ENCODE measurements at places on chromosomes 12 and 14.

GRCh38 chr14:105075379-105076295 is 10.4 kb upstream of the GPR132 start:
- DNase-seq, result no peak

DNA sequence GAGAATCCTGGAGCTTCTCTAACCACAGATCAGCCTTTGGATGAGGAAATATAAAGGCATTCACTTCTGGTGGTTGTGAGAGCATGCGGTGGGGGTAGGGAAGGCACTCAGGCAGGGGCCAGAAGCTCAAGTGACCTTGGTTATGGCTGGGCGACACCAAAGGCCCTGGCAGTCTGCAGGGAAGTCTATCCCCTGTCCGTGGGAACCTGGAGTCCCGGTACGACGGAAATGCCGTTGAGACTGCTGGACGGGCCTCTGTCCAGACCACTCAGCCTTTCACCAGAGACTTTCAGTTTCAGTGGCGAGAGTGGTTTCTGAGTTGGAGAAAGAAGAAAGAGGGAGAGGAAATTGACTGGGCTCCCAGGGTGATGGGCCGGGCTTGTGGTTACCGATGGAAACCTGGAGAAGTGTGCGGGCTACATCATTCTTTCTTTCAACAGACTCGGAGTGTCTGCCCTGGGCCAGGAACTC is 20.9 kb downstream of the ISCA2 start:
- no peak for DNase-seq

GRCh38 chr12:130620756-130621155 is 95.3 kb downstream of the RIMBP2 start:
- DNase-seq, result no peak

GRCh38 chr14:64614166-64614565 is 64.4 kb downstream of the PPP1R36 start:
- no peak for DNase-seq

DNA sequence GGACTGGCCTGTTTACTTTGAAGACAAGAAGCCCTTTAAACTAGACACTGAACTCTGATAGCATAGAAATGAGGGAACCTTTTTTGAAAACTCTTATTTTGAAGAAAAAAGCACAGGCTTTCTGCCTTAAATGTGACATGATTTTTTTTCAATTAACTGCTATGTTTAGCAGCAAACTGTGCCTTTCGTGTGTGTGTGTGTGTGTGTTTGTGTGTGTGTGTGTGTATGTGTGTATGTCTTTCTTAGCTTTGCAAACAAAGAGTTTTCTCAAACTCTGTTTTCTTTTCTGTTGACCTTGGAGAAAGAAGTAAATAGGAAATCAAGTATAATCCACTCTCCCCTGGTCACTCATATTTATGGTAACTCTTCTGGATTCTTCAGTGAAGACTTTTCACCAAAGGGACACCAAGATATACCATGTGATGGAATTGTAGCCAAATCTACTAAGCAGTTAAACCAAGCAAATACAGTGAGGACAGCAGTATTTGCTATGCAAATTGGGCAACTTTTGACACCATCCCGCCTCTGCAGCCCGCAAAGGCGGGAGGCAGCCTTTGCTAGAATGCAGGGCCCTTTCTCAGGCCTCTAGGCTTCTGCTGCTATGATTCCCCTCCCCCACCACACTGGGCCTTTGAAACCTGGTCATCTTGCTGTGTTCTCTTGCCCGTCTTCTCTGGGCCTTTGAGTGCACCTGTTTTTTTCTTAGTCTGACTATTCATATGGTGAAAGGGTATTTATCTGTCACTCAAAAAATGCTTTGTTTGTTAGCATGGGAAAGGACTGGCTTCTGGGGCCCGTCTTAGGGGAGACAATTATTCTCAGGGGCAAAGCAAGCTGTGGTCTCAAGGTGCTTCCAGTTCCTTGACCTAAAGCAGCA is 107.9 kb downstream of the MYRFL start:
- DNase-seq, result no peak

DNA sequence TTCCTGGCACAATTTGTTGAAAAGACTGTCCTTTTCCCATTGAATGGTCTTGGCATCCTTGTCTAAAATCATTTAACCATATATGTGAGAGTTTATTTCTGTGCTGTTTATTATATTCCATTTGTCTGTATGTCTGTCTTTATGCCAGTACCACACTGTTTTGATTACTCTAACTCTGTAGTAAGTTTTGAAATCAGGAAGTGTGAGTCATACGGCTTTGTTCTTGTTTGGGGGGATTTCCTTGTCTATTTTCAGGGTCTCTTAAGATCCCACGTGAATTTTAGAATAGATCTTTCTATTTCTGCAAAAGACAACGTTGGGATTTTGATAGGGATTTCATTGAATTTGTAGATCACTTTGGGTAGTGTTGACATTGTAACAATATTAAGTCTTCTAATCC is 88.5 kb downstream of the MYRFL start:
- DNase-seq, result no peak

GRCh38 chr12:291153-291723 is 28.6 kb upstream of the SLC6A13 start:
- no peak for DNase-seq

- DNase-seq, result no peak
These were observed 65.6 kb downstream of the AMN start for GRCh38 chr14:102988054-102988453.

GRCh38 chr12:12533238-12533829 is 29.3 kb downstream of the DUSP16 start:
- DNase-seq, result no peak

DNA sequence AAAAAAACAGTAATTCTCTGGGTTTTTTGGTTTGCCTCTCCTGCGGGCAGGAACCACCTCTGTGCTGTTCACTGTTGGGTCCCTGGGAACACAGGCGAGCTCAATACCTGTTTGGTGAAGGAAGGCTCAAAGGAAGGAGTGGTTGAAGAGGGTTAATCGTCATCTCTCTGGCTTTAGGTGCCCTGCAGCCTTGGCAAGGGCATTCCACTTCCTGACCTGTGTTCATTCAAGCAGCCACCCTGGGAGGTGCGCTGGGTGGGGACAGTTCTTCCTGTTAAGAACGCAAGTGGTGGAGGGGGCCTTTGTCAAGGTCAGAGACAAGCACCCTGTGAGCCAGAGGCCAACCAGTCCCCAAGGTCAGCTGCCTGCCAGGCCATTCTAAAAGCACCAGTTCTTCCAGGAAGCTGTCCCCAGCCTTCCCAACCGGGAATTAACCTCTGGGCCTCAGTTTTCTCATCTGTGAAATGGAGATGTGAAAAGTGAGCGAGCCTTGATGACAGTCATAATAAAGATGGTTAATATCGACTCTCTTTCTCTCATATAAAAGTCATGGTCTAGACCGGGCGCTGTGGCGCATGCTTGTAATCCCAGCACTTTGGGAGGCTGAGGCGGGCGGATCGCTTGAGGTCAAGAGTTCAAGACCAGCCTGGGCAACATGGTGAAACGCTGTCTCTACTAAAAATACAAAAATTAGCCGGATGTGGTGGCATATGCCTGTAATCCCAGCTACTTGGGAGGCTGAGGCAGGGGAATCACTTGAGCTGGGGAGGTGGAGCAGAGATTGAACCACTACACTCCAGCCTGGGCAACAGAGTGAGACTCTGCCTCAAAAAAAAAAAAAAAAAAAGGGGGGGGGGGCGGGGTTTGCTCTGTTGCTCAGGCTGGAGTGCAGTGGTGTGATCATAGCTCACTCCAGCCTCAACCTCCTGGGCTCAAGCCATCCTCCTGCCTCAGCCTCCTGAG is 6.1 kb downstream of the RHOF start:
- DNase-seq, result no peak

DNA sequence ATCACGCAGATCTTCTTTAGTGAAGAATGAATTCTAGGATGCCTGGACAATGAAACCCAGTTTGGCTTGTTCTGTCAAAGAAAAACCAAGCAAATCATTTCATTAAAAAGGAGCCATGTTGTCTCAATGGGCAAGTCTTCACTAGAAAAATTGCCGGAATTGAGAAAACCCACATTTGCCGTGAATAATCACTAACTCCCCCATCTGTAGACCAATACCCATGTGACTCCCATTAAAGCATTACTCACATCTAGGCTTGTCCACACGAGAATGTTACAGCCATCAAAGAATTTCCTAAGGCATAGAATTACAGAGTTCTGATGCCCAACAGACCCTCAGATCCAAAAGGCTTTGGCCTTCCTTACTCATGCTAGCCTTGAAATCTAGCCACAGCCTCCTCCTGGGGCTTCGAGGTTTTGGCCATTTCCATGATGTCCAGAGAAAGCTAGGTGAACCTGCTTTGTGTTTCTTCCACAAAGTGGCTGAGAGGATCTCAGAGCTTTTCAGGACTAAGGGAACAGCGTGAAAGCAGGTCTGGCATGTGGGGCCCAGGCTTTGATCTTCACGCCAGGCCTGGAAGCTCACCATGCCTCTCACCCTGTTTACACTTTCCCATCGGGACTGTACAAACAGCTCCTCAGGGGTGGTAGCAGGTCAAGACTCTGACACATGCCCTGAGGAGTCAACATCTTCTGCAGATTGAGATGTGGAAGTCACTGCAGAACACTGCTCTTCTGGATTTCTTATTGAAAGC is 12.1 kb downstream of the SLC7A8 start:
- no peak for DNase-seq

DNA sequence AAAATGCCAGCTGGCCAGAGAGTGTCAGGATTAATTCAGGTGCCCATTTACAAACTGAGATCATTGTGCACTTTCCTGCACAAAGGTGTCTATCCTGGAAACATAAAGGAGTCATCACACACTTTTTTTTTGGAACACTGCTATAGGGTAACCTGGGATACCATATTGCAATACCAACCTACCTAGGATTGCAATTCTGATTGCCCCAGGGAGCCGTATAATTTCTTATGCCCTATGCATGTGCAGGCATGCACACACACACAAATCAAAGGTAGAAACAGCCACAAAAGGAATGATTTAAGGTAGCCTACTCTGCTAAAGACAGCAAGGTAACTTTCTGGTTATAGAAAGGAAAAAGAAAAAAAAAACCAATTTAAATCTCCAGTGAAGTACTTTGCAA is 285.3 kb upstream of the KITLG start:
- DNase-seq, result no peak

DNA sequence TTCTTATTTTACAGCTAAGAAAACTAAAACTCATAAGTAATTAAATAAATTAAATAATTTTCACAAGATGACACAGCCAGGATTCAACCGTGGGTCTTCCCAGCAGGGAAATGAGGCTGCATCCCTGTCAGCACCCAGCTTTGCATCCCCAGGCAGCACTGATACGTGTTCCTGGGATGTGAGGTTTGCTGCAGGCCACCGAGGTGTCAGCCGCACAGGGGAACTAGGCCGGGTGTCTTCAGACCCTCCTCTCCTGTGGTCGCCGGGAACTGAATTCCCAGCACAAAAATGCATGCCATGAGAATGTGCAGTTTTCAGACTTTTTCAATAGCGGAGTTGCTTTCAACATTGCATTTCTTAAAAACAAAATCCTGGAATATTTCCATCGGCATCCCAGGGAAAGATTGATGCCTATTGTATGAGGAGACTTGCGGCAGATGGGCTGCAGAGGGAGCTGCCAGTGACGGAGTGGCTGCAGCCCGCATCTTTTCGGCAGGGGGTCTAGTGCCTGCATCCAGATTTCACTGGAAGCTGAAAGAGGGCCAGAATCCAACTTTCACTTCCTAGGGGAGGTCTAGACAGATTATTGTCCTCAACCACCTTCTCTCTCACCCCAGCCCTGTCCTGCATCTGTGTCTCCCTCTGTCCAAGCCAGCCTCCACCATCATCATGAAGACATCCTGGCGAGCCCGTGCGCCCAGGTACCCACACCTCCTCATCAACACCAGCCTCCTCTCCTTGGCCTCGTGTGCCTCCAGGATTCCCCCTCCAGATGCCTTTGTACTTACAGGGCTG is 12.6 kb downstream of the LRTM2 start:
- no peak for DNase-seq

- peak; percentile 3 for DNase-seq
These were observed 97.5 kb downstream of the CRACR2A start for GRCh38 chr12:3655328-3655900.

DNA sequence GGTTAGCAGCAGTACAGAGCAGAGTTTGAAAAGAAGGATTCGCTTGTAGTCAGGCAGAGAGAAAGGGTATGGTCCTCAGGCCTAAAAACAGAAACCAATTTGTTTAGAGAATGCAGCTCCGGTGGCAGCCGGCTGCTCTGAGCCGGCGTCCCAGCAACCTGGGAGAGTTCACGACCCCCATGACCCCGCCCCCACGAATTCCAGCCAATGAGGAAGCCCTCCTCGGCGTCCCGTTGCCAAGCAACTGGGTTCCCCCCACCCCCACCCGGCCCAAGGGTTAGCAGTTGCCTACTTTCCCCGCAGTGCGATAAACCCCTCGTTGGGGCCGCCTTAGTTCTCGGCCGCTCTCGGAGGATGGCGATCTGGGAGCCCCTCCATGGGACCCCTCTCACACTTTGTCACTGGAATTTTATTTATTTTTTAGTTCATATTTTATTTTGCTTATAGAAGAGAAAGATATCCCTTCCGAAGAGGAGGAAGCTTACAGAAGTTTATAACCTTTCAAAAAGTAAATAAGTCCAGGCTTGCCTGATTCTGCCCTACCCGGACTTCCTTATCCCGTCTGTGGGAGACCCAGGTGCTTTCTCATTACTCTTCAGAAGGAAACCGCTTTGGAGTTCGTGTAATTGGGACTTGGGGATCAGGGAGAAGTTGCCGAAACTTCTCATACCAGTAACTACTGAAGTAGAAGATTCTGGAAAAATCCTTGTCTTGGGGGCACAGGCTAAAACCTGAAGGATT is at the start of gene CCDC60:
Gene CCDC60, plus strand, starts transcription at position 300 of the 741 bp plus-strand sequence. CDS start 448 bp downstream, outside the sequence.
- DNase-seq, result no peak

DNA sequence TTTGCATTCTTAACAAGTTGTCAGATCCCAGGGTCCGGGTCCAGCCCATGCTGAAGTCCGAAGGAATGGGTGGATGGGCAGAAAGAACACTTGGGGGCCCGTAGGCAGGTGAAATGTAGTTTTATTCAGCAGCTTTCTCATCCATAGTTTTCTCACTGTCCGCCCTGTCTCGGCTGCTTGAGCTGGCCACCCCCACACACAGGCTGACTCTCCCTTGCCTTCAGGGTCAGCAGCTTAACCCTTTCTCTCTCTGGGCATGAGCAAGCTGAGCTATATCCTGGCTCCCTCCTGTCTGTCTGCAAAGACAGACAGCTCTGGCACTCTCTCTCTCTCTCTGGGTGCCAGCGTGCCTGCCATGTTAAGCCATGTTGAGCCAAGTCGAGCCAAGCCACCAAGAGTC is 163.9 kb downstream of the PTCSC3 start:
- DNase-seq, result no peak

- no peak for DNase-seq
These were observed 614.6 kb upstream of the ATP2B1 start for GRCh38 chr12:90323217-90323616.

GRCh38 chr14:100336618-100337530 is 13.7 kb downstream of the SLC25A47 start:
- DNase-seq, result no peak

- no peak for DNase-seq
These were observed 44.2 kb upstream of the FOXN3 start for GRCh38 chr14:89461256-89461655.

GRCh38 chr12:82554529-82554928 is 132.2 kb upstream of the TMTC2 start:
- no peak for DNase-seq

- no peak for DNase-seq
These were observed 27.3 kb upstream of the ST8SIA1 start for GRCh38 chr12:22361785-22362184.

Data from stimulated activated CD4-positive, alpha-beta T cell treated with anti-CD3 and anti-CD28 coated beads, Interleukin-4, amount 100 ng/mL, for 48 hours (primary cell).